ENCODE measurements at places on chromosomes 4 and X.

DNA sequence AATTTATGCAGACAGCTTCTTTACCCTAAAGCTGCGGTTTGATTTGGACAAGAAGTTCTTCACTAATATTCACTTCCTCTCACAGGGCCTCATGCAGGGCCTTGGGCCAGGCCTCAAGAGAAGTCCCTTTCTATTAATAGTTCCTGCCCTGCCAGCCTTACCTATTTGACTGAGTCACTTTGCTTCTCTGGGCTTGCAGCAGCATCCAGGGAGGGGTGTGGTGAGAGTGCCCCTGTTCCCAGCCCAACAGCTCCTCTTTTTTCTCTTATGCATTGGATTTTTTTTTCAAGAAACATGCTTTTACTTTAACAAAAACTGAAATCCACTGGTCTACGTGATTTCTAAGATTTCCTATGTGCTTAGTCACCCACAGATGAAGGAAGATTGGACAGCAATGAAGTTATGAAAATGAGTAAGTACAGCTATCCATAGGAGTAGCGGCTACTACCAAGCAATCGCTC, 26.7 kb downstream of the FAM156B start:
- DNase-seq: no peak

DNA sequence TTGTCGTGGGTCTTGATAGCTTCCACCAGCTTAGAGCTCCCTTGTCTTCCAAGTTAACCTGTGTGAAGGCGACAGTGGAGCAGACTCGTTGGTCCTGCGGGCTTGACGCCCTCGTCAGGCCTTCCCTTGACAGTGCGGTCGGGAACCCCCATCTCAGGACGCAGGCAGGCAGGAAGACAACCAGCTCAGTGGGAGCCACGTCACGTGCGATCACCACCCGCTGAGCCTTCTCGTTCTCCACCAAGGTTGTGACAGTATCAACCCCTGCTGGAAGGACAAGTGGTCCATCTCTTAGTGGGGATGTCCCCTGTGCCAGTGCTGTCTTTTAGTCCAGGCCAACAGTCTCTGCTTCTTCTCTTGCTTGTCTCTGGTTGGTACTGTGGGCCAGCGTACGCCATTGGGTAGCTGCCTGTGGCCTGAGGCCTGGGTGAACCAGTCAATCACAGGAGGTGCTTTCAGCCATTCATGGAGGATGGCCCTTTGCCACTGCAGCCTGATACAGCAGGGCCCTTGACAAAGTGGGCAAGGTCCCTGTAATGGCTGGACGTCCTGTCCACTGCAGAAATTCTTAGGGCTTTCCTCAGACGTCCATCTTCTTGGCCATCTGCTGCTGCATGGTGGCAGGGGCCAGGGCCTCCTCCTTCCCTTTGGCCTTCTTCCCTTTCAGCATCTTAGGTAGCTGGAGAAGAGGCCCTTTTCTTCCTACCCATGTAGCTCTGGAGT, 31.4 kb downstream of the RGS12 start:
- peak; percentile 12 for DNase-seq

GRCh38 chr4:82975792-82976191, 34.8 kb downstream of the LIN54 start:
- no peak for DNase-seq

GRCh38 chrX:40821780-40822179, 86.4 kb upstream of the MED14 start:
- DNase-seq: no peak

DNA sequence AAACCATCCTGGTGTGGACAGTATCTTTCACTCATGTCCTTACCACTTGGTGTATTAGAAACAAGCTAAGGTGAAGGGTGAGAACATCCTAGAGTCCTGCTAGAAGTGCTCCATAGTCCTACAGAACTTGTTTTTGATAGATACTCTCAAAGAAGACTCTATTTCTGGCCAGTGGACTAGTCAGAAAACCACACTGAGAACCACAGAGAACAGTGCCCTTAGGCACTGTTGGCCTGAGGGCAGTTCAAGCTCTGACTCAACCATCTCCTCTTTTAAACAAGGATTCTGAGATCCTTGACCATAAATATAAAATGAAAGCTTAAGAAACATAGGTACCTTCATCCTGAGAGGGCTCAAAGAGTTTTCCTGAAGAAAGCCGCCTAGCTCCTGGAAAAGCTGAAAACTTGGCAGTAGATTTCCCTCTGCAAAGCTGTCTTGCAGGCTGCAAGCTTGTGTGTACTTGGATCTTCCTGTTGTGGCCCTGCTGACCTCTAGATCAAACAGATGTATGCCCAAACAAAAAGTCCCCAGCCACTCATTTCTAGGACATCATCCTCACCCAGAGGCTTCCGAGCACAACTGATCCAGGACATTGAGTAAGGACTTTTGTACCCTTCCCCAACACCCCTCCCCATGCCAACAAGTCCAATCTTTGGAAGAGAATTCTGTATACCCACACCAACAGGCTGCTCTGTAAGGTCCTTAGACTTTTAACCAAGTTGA, 111.6 kb upstream of the CXCL13 start:
- DNase-seq: no peak

DNA sequence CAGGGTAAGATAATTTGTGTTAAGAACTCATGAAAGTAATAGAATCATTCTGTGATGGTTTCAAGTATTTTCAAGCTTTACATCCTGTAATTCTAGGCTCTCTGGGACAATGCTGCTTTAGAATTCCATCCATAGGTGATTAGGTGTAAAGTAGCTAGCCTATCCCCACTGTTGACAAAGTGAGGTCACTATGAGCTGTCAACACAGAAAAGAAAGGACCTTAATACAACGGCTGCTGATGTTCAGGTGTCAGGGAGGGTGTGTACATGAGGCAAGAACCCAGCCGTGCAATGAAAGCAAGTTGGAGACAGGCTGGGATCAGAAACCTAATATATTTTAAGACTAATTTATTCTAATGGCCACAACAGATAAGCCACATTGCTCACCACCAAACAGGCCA, 36.8 kb upstream of the SH3RF1 start:
- no peak for DNase-seq

DNA sequence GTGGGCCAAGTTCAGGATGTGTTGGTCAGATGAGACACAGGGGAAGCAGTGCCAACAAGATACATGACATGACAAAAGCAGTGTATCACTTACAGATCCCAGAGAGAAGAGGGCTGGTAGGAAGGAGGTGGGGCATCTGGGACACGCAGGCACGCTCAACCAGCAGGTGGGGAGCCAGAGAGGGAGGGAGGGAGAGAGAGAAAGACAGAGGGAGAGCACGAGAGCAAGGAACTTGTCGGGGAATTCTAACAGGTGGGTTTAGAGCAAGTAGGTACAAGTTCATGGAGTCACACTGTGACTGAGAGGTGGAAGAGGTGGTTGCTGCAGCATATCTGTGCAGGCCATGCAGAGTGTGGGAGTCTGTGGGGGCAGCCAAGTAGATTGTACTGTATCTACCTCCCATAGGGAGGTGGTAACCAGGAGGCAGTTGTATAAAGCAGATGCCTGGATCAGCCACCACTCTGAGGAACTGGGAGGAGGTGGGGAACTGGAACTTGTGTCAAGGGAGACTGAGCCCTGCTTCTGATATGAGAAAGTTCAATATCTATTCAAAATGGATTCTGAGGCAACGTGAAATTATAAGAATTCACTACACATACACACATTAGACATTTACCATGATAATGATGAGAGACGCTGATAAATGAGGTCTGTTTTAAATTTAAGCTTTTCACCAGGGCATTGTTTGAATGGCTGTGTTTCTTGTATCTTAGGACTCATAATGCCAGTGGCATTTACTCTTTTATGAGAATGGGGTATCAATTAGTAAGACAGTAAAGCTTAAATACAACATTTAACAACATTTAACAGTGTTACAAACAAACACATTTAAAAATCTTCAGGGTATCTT, 43.7 kb downstream of the BBS12 start:
- no peak for DNase-seq

- DNase-seq: no peak
These were observed 44.2 kb downstream of the CLCN3 start for GRCh38 chr4:169664615-169665014.

DNA sequence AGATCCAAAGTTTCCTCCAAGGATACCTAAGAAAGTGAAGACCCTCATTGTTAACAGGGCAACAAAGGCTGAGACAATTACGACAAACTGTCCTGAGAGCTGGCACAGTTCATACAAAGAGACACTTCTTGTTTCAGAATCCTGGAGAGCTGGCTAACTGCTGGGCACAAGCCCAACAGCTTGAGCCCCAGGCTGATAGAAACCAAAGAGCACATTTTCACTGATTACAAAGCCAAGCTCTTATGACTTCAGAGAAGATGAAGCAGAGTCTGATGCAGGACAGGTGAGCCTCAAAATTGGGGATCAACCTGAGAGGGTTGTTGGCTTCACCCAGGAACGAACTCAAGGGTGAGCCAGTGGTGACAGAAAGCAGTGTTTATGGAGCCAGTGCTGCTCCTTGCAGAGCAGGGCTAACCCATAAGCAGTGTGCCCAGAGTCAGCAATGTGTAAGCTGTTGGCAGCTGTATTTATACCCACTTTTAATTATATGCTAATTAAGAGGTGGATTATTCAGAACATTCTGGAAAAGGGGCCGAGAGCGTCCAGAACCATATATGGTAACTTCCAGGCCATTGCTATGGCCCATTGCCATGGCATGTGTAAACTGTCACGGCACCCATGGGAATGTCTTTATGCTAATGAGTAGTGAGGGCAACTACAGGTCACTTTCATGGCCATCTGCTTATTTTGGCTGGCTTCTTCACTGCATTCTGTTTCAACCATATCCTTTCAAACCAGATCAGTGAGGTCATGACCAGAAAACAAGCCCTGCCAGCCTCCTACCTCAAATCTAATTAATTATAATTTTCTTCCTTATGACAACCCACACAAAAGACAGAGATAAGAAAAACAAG, 183.7 kb downstream of the EVC2 start:
- DNase-seq: no peak

DNA sequence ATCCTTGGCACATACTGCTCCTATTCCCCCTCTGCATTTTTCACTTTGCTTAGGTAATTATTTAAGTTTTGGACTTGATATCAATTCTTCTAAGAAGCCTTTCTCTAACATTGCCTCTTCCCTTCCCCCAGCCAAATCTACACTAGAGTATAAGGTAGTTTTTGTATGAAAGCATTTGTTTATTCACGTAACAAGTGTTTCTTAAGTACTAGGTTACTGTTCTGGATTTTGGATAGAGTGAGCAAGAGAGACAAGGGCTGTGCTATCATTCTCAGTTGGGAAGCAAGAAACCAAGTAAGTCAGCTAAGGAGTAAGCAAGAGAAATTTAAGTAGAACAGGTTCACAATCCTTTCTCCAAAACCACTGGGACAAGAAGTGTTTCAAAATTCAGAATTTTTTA, 55.9 kb upstream of the HHIP start:
- DNase-seq: no peak

DNA sequence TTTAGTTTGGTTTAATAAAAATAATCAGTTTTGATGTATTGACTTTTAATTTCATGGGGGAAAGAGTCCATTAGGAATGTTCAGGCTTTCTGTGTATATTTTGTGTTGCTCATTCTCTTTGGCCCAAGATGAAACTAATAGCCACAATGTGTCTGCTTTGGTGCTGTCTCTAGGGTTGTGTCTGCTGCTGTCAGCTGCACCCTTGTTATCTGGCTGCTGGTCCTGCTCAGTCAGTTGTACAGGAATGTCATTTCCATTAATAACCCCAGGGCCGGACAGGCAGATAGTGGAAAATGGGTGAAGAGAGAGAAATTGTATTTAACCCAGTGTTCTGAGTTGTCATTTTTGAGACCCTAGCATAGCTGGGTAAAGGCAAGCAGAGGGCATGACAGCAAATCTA, 115.1 kb downstream of the PHEX start:
- no peak for DNase-seq
